ENCODE measurements at places on chromosomes 5 and 9.

DNA sequence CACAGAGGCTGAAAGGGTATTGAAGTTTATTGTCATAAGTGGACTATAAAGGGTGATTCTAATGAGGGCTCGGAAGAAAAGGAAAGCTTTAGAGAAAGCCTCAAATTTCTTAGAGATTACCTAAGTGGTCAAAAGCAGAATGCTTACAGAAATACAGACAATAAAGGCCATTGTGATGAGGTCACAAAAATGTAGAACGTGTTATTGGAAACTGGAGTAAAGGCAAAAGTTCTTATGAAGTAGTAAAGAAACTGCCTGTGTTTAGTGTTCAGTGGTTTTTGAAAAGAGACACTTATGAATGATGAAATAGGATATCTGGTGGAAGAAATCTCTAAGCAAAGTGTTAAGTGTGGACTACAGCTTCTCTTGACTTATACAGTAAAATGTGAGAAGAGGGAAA is 726.9 kb downstream of the DNAH5 start:
- no peak for DNase-seq

GRCh38 chr5:32776200-32776599 is 65.1 kb downstream of the NPR3 start:
- DNase-seq = no peak

- DNase-seq = no peak
Observed at GRCh38 chr5:72151169-72151568, 43.9 kb downstream of the MAP1B start.

- DNase-seq = no peak
Observed at GRCh38 chr5:159262472-159262858, 625 bp upstream of the UBLCP1 start.

Data from uterus (tissue), 4 donors.